ENCODE measurements at places on chromosomes 11 and 22. TPM values are rescaled to one million over a fixed set of nuclear protein-coding genes. Genes with fewer than 3 reads are reported as not detected.

Gene IGSF9B
- total RNA-seq = 7.1 TPM

Gene MMP12
- 0.26 TPM for total RNA-seq

Gene HSPB2
- total RNA-seq = 1.7 TPM

Gene NXPE2
- 0.76 TPM for total RNA-seq

Gene TMEM41B
- 48.6 TPM for total RNA-seq

Gene DBX1
- total RNA-seq = not detected

Gene FCHSD2
- total RNA-seq = 23.5 TPM
